ENCODE measurements at places on chromosomes 3 and 15.

DNA sequence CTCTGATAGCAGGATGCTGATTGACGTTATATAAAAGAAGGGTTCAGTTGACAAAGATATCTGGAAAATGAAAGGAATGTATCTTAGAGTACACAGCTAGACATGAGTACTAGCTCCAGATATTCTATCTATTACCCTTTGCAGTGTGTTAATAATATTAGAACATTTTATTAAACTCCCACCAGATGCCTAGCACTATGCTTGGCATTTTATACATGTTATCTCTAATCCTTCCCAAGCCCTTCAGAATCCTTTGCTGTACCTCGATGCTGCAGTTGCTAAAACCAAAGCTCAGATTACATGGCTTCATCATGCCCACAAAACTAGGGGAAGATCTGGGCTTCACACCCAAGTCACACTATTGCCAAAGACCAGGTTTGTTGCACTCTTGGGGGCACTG is 350.1 kb upstream of the AZI2 start:
- no peak for DNase-seq

DNA sequence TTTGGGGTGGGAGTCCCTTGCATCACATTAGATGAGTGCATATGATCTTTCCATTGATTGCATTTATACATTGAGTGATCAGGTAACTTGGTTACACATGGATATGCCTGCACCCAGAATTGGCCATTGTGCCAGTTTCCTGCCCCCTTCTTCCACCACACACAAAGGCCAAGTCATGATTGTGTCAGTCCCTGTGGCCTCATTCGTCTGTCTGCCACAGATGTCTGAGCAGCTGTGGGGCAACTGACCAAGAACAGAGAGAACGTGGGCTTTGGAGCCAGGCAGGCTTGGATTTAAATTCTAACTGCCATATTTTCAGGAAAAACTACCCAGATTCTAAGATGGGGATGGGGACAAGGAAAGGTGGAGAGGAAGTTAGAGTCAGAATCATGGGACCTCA is 27.0 kb downstream of the CCNL1 start:
- DNase-seq: no peak

- no peak for DNase-seq
Observed at GRCh38 chr3:186209810-186210752, 101.2 kb upstream of the ETV5 start.

GRCh38 chr15:60379525-60380274 is 18.1 kb downstream of the ANXA2 start:
- DNase-seq: no peak

DNA sequence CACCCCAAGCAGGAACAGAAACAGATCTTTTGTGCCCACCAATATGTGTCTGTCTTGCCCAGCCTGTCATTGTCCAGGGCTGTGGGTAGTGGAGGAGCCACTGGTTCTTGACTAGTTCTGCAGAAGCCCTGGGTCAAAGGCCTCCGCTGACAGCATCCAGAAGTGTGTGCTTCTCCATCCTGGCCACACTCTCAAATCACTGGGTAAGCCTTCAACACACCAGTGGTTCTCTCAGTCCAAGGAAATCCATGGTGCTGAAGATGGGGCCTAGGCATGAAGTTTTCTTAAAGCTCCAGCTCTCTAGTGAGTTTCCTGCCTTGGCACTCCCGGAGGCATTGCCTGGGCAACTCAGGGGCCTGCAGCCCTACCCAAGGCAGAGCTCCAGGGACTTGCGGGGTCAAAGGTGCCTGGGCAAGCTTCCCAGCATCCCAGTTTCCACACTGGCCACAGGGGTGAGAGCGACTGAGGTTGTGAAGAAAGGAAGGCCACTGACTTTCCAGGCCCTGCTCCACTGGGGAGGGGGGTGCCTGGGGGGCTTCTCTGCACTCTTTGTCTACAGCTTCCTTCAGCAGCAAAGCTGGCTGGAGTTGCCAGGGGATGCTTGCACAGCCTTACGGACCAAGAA is 37.9 kb upstream of the RPL32 start:
- no peak for DNase-seq

- no peak for DNase-seq
Observed at GRCh38 chr15:55659481-55659880, 71.3 kb upstream of the PYGO1 start.

DNA sequence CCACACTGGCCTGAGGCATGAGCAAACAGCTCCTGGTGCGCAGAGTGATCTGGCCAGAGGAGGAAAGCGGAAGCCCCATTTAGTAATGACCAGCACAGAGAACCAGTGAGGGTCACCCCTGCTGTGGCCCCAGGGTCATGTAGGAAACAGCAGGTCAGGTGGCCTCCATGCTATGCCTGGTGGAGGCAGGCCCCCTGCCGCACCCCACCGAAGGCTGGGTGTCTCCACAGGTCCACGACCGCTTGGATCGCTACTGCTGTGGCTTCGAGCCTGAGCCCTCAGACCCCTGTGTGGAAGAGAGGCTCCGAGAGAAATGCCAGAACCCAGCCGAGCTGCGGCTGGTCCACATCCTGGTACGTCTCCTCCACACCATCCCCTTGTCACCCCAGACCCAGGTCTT is 52.6 kb downstream of the POMGNT2 start:
- DNase-seq: no peak

- DNase-seq: peak; percentile 39
Observed at GRCh38 chr3:159252772-159253384, 451.0 kb downstream of the MFSD1 start.

DNA sequence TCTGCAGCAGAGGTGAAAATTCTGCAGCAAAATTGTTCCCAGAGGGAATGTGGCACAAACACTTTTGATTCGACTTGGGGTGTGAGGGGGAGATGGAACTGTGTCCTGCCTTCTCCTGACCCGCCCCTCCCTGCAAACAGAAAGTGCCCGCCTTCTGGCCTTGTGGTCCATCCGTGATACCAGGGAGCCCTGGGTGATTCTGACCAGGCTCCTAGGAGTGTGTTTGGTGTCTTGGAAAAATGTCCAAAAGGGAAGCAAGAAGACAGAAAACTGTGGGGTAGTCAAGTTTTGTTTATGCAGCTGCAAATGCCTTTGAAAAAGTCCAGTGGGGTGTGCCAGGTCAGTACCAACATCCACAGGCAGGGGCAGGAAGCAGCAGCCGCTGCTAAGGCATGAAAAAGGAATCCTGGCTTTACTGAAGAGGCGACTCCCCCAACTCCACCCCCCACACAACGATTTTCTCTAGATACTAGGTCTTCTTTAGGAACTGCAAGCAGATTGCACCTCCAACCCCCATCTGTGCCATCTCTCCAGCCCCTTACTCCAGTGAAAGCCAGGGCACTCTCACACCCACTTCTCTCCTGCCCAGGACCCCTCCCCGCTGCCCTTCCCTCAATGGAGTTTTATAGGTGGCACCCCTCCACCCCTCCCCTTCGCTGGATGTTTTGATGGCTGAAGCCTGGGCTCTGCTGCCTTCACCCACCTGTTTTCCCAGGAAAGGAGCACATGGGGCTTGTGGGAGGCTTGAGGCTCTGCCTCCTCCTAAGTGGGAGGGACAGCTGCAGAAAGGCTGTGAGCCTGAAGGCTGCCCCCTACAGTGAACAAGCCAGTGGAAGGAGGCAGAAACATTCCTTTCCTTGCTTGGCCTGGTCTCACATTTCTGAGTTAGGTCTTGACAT is 82.4 kb upstream of the HERC1 start:
- no peak for DNase-seq

Measured in pulmonary artery endothelial cell (primary cell).